ENCODE measurements at places on chromosomes 3 and 15.

GRCh38 chr3:16433701-16434151 lies 79.8 kb downstream of the RFTN1 start:
- peak; percentile 24 for DNase-seq

- DNase-seq, result no peak
Measured at GRCh38 chr3:127698691-127699415, 26.1 kb downstream of the ABTB1 start.

- DNase-seq, result no peak
Measured at GRCh38 chr15:89749951-89750559, 994 bp downstream of the MESP1 start.

GRCh38 chr3:182973047-182973446 lies 7.3 kb downstream of the DCUN1D1 start:
- DNase-seq, result no peak

DNA sequence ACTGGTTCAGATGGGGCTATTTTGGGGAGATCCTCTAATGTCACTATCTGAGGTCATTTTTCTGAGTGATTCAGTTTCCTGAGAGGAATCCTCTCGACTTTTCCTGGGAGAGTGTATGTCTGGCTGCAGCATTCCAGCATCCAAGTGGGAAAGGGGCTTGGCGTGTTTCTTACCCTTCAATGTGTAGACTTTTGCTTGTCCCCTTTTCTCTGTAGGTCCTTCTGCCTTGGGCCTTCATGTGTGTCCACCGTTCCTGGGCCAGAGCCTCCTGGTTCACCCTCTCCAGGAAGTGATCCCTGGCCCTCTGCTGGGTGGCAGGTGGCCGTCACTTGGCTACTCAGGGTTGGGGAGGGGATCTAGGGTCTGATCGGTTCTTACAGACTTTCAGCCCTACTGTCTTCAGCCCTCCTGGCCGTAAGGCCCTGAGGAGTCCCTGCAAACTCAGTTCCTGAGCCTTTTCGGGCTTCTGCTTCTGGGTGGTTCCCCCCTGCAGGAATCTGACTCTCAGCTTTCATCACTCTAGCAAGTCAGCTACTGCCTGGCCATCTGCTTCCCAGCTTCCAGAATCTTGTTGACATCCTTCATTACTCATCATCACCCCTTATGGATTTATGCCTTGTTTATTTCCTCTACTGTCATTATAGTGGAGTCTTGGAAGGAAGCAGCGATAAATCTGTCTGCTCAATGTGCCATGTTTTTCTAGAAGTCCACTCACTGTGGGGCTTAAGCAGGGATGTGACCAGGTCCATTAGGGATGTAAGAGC lies 36.5 kb downstream of the GOLGA6L10 start:
- DNase-seq, result no peak

Data from GM12892 (cell line).